ENCODE measurements at places on chromosomes 3 and 15.

- no peak for DNase-seq
Measured at GRCh38 chr3:187102073-187102634, 37.1 kb downstream of the RPL39L start.

- no peak for DNase-seq
Measured at GRCh38 chr3:160370987-160371857, 27.8 kb downstream of the IFT80 start.

- no peak for DNase-seq
Measured at GRCh38 chr3:101848326-101848725, 988 bp upstream of the NFKBIZ start.

- no peak for DNase-seq
Measured at GRCh38 chr3:130644628-130645253, 101.9 kb downstream of the PIK3R4 start.

GRCh38 chr3:100957261-100957986 lies 35.8 kb downstream of the ABI3BP start:
- no peak for DNase-seq

DNA sequence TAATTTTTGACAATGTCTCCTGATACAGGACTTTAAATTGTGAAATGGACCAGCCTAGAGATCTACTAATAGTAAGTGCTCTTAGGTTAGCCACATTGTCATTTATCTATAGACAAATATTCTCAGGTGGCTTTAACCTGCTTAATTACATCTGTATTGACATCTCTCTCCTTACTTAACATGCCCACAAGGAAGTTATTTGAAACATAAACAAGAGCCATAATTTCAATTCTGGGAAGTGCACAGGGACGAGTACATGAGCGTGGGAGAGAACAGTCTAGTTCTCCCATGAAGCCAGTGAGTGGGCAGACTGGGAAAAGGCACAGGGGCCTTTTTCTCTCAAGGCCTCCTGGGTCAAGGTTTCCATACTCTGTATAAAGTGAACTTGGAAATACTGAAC lies 54.2 kb downstream of the NEK10 start:
- no peak for DNase-seq

- no peak for DNase-seq
Measured at GRCh38 chr3:69869643-69870042, 129.9 kb upstream of the SAMMSON start.

- DNase-seq: no peak
Measured at GRCh38 chr3:105385819-105386508, 19.3 kb downstream of the ALCAM start.

GRCh38 chr3:149826636-149827035 lies 13.6 kb downstream of the RNF13 start:
- DNase-seq: no peak

DNA sequence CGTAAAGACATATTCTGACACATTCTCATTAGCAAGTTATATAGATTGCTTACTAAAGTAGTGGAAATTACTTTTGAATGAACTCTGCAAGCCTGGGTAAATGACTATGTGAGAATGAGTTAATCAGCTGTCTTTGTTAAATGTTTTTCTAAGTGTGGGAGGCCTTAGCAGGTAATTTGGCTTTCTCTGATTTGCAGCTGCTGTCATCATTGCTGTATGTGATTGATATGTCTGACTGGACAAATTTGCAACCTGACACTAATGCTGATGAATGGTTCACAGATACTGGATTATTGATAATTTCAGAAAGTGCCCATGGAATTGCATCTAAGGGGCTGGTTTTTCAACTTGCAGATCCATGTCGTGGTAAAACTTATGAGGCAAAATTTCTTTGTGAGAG lies 372.2 kb upstream of the SGO1 start:
- DNase-seq: no peak

GRCh38 chr3:81492040-81492439 lies 269.4 kb downstream of the GBE1 start:
- no peak for DNase-seq

GRCh38 chr3:49020330-49021212 lies 1.4 kb upstream of the NDUFAF3 start:
- no peak for DNase-seq

GRCh38 chr3:137026701-137027100 lies 68.9 kb downstream of the IL20RB start:
- no peak for DNase-seq

- DNase-seq: no peak
Measured at GRCh38 chr15:74773731-74774252, 8.1 kb upstream of the CSK start.

- no peak for DNase-seq
Measured at GRCh38 chr15:96213045-96213444, 117.5 kb upstream of the NR2F2 start.

- DNase-seq: no peak
Measured at GRCh38 chr3:13208706-13209633, 135.7 kb upstream of the IQSEC1 start.

DNA sequence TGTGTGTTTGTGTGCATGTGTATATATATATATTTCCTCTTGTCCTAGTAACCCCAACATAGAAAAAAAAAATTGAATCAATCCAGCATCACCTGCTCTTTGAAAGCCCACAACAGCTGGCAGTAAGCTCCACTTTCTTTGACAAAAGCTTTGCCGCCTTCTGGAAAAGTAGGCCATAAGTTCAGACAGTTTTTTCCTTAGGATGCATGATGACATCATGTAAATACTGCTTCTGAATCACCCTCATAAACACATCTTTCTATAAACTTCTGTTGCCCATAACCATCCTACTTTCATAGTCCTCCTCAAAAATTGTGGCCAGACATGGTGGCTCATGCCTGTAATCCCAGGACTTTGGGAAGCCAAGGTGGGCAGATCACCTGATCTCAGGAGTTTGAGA lies 67.4 kb downstream of the CSNK1G1 start:
- DNase-seq: no peak

GRCh38 chr3:186782542-186783057 lies 777 bp upstream of the EIF4A2 start:
- no peak for DNase-seq

- DNase-seq: no peak
Measured at GRCh38 chr3:151770956-151771355, 37.2 kb downstream of the AADACL2 start.

GRCh38 chr15:51736069-51736468 lies 1.4 kb downstream of the LYSMD2 start:
- DNase-seq: no peak

DNA sequence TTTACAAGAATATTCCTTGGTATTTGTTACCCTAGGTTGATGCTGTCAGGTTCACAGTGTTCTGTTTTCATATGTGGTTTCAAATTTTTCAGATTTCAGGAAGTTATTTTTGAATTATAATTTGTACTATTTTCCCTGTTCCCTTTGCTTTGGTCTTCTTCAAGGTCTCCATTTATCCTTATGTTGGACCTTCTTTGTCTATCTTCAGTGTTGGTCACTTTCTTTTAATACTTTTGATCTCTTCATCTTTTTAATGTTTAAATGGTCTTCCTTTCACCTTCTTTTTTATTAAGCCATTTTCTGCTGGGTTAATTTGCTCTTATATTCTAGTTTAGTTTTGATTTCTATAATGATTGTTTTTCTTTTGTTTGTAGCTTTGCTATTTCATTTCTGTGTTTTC lies 61.3 kb downstream of the KLHL25 start:
- DNase-seq: no peak

- no peak for DNase-seq
Measured at GRCh38 chr3:178072391-178073305, 463.6 kb upstream of the KCNMB2 start.

- no peak for DNase-seq
Measured at GRCh38 chr3:110261141-110261540, 810.5 kb upstream of the NECTIN3 start.

- no peak for DNase-seq
Measured at GRCh38 chr3:110933821-110934426, 137.7 kb upstream of the NECTIN3 start.

DNA sequence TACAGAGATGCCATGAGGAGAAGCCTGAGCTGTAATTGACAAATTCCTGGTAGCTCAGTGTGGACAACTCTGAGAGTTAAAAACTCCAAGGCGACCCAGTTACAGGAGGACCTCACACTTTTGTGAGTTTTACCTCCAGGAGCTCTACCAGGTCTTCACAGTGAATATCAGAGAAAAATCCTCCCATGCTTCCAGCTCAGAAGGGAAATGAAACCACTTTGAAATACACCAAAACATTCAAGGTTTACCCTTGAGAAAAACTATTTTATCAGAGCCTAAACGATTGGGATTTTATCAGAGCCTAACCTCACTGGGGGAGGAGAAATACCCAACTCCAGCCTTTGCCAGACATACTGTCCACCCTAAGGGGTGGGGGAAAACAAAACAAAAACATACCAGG lies 52.4 kb downstream of the MCCC1 start:
- no peak for DNase-seq

- no peak for DNase-seq
Measured at GRCh38 chr3:49722896-49723295, 855 bp downstream of the GMPPB start.

- DNase-seq: no peak
Measured at GRCh38 chr3:188006726-188007393, 147.1 kb upstream of the LPP start.
